Activated T-cell treated with anti-CD3 and anti-CD28 coated beads, Interleukin-2, amount 50 U/mL, for 4 hours (primary cell): ENCODE measurements at places on chromosomes 2 and 18.

- DNase-seq: no peak
Observed at GRCh38 chr18:58097121-58097906, 53.3 kb downstream of the NEDD4L start.

DNA sequence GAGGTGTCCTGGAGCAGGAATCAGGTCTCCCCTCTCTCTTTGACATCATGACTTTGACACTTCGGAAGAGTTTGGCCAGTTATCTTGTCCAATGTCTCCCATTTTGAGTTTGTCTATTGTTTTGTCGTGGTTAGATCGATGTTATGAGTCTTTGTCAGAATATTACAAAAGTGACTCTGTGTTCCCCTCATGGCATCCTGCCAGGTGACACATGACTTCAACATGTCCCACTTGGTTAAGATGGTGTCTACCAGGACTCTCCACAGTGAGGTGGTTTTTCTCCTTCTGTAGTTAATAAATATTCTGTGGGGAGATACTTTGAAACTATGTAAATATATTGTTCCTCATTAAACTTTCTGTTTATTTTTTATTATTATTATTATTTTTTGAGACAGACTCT is 76.6 kb upstream of the BZW1 start:
- DNase-seq: no peak

DNA sequence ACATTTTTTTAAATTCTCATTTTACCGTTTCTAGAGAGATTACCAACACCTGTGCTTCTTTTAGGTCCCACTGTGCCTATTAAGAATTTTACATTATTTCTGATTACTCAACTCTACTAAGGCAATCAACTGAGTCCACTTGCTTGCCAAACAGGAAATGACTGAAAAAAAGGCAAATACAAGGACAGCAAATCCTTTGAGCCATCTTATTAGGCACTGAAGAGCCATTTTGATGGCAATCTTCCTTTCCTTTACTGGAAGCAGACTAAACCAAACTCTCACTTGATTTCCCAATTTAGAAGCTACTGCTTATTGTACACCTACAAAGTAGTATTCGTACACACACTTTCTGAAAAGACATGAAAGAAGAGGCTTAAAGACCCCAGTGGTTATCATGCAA is 121.4 kb upstream of the COL3A1 start:
- no peak for DNase-seq

DNA sequence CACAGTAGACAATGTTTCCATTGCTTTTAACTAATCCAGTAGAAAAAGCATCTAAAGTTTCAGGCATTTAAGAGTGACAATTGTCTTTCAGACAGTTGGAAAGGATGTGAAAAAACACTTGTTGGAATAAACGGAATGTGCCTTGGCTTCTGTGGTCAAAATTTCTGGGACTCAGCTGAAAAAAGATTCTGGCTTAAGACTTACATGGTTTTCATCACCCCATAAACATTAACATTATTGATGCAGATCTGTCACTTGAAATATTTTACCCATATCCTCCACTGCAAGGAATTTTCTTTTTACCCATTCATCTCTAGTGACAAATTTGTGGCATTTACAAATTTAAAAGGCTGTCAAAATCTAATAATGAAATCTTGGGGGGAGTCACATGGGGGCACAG is 166.0 kb downstream of the SRBD1 start:
- DNase-seq: no peak

DNA sequence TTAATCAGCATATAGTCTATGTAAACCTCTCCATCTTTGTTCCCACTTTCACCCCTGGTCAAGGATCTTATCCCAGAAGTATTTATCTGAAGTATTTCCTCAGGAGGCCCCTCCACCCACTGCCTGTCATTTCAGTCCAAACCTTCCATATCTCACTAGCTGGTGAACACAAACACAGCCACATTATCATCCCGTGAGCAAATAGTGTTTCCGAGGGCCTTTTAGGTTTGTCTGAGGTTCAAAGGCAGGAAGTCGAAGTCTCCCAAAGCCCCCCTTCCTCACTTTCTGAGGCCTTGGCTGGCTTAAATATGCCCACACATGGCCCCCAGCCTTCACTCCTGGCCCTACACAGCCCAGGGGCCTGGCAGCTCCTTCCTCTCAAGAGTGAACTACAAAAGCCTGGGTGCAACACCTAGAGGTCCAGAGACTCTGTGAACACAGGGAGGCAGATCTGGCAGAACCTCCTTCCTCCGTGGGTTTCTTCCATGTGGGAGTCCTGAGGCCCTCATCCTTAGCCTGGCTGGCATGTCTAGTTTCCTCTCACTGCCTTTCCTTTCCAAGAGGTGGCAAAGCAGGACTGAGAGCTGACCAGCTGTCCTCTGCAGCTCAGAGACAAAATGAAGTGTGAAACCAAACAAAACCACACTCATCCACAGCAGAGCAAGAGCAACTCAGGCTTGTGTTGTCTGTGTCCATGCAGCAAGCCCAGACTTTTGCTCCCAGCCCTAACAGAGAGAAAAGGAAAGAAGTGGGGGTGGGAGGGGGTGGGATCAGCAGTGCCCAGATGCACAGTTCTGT is 264.2 kb downstream of the SS18 start:
- DNase-seq: no peak

DNA sequence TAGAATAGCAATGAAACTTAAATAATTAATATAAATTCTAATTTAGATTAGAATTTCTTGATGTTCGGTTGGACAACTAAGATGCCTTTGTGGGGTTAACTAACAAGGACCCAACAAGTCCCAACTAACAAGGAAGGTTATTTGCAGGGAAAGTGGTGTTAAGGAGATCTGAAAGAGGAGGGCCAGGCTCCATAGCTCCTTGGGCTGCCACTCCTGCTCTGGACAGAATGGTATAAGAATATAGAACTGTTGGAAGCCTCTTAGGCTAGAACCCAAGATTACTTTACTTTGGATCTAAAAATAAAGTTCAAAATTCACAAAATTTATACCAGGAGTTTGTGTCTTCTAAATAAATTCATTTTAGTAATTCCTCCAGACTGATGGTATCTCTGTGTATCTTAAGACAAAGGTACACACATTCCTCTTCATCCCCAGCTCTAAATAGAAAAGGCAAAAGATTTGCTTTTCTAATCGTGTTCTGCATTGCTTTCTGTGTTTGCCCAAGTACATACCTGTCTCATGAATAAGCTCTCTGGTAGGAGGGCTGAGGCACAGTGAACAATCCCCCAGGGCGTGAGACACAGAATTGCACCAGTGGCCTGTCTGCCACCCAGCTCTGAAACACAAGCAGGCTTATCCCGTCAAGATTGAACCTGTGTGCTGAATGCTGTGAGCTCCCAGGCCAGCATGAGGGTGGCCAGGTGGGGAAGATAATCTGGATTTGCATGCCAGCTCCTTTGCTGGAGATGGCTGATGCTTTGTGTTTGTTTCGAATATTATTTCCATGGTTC is 176.0 kb downstream of the ACKR3 start:
- DNase-seq: no peak

- DNase-seq: no peak
Observed at GRCh38 chr2:45567974-45568789, 42.9 kb downstream of the SRBD1 start.

DNA sequence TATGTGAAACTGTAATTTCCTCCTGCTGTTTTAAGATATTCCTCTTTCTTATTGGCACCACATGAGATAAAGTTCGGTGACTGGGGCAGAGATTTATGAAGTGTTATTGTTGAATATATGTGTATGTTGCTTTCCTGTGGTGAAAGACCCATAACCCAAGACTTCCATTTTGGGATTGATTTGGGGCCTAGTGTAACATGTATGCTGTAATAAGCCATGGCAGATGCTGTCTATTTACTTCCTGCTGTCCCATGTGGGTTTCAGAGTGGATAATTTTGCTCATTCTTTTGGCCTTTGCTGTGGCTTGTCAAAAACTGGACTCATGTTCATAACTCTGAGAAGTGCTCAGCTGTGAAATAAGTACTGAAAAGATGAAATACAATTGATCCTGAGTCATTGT is 10.8 kb upstream of the MYO1B start:
- no peak for DNase-seq
